ENCODE measurements at places on chromosomes 2 and 18.

DNA sequence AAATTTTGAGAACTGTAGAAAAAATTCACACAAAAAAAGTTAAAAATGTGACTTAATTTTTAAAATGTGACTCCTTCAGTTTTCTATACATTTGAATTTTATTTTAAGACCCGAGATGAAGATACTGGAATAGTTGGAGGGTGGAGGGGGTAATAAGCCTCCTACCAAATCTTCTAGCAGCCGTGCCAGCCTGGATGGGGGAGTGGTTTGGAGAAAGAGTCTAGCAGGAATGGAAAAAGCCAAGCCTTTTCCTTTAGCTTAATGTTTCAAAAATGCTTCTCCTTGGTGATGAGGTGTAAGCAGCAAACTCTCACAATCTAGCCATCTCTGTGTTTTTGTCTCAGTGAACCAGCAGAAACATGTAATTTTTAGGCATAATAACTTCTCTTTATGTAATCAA is 14.7 kb downstream of the CASP8 start:
- no peak for DNase-seq

DNA sequence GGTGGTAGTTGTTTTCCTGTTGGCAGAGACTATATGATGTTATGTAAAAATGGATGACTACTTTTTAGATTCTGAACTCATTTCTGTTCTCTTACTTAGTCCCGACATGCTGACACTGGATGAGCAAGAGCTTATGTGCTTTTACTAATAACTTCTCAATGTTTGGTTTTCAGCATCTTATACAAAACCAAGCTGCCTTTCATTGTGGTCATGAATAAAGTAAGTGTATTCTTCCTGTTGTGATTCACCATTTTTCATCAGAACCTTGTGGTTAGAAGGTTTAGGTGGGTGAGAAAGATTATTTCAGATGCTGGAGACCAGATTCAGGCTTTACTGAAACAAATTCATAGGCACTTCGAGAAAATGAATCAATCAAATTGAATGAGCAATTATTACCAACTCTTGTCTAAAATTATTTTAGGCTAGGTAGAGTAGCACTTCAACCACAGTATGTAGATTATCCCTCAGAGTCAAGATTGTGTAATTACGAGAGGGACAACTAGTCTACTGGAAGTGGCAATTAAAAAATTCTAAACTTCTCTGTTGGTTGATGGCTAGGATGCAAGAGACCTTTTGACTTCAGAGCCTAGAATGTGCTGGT is 9.3 kb downstream of the GPN1 start:
- no peak for DNase-seq

GRCh38 chr2:232545511-232546375 is 4.6 kb downstream of the TIGD1 start:
- no peak for DNase-seq

DNA sequence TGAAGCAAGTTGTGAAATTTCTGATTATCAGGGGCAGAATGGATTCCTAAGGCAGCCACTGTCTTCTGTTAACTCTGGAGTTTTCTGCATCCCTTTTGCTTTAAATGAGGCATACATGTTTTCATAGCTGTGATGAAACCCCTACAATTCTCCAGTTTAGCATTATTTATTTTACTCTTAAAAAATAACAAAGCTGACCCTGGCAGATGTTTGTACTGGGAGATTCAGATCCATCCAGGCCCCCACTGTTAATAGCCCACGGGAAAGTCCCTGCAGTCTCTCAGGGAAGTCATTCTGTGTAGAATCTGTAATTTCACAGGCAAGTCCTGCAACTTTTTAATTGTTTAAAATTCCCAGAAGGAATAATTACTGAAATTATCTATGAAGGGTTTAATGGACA is 353 bp upstream of the SULT1C4 start:
- no peak for DNase-seq

GRCh38 chr2:231886071-231886681 is 40.0 kb downstream of the NPPC start:
- no peak for DNase-seq

DNA sequence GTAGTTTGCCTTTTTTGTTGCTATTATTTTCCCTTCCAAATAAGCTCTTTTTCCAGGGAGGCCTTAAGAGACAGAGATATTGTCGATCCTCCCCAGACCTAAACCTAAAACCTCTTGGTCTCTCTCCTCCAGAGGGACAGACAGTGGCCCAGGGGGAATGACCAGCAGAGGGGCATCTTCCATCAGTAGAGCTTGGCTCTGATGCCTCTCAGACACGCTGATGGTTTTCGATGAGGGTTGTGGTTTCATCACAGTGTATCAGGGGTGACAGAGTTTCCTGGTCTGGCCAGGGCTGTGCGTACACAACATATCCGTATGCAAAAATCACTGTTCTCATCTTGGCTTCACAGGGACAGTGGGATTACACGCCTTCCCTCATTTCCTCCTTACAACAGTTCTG is 68.6 kb downstream of the GATA6 start:
- DNase-seq = no peak

DNA sequence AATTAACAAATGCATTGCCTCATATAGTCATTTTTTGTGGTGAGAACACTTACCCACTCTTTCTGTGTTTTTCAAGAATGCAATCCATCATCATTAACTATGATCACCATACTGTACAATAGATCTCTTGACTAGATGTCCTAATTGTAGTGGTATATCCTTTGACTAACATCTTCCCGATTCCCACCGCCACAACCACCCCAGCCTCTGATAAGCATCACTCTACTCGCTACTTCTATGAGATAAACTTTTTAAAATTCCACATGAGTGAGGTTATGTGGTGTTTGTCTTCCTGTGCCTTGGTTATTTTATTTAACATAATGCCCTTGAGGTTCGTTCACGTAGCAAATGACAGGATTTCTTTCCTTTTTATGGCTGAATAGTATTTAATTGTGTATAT is 6.6 kb downstream of the VWA3B start:
- DNase-seq = no peak

DNA sequence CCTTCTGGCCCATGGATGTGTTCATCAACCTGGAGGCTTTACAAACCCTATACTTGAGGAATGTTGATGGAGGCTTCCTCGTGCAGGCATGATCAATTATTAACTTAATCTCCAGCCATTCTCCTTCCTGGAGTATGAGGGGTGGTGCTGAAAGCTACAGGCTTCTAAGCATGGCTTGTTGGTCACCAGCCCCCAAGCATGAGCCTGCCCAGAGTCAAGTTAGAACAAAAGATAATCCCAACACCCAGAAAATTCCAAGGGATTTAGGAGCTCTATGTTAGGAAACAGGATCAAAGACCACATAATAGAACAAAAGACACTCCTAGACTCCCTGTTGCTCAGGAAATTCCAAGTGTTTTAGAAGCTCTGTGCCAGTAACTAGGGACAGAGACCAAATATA is 63.1 kb downstream of the FAM171B start:
- DNase-seq = no peak

DNA sequence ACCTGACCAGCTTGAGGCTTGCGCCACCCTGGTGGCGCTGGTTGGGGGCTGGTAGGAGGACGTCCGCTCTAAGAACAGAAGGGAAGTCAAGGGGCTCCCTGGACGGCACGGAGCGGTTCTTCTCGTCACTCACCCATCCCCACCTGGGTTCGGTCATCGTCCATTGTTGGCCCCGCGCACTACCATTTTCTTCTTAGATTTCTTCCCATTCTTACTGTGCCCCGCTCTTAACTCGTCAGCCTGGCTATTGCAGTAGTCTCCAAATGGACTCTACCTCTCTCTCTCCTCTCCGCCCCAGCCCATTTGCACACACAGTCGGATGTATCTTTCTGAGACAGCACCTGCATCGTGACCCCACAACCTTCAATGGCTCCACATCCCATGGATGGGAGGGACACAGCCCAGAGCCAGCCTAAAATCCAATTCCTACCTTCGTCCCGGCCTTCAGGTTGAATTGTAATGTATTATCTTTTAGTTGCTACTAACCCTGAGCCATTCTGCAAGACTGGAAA is 814 bp upstream of the RAB1A start:
- peak; percentile 64 for DNase-seq

GRCh38 chr2:45652090-45653031 is 886 bp downstream of the PRKCE start:
- no peak for DNase-seq

GRCh38 chr2:150339951-150340350 is 147.5 kb downstream of the RND3 start:
- no peak for DNase-seq

GRCh38 chr2:240494194-240494793 is 58.8 kb downstream of the GPC1 start:
- no peak for DNase-seq
